ENCODE measurements at places on chromosomes 5 and 9.

DNA sequence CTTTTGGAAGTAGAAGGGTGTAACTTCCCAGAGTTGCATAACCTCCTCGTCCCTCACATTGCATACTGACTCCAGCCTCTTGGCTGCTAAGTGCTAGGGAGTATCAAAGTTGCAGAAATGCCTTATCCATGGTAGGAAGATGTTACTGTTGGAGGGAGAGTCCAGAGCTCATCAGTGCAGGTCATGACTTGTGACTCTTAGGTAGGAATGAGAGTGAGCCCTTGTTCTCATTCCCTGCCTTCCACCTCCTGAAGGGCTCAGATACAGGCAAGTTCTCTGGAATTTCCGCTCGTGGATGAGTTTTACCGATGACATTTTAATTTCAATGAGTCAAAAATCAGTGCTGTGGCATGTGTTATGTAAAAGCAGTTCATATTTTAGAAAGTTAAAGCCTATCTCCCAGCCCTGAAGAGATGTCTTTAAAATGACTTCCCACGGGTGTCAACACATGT, 17.0 kb downstream of the IRX1 start:
- no peak for DNase-seq

- DNase-seq, result no peak
Measured at GRCh38 chr9:100440071-100440470, 13.1 kb downstream of the MSANTD3 start.

- DNase-seq, result no peak
Measured at GRCh38 chr5:31983851-31984250, 190.3 kb downstream of the GOLPH3 start.

- DNase-seq, result no peak
Measured at GRCh38 chr5:80960531-80961375, 590 bp downstream of the RASGRF2 start.

GRCh38 chr9:77011973-77012821, 7.3 kb upstream of the FOXB2 start:
- peak; percentile 47 for DNase-seq

DNA sequence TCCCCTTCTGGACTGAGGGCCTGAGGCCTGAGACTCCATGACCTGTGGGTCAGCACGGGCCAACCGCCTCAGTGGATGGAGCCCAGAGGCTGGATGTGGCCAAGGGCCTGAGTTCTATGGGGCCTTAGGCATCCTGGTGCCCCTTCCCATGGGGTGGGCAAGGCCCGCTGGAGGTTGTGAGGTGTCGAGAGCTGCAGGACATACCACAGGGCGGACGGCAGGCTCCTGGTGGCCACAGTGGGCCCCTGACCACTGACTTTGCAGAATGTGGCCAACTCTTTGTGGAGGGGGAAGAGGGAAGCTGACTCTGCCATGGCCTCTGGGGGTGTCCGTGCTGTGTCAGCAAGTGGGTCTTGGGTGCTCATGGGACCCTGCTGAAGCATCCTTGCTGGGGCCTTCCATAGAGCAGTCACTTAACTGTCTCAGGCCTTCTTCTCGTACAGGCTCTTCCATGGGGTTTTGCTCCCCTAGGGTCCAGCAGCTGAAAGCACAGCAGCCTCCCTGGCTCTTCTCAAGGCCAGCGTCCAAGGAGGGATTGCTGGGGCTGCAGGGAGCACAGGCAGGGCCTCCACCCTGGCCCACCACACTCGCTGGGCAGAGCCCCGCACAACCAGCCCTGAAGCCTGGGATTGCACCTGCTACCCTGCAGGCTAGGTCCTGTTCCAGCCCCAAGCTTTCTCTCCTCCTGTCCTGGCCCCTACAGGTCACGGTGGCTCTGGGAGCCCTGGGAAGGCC, 21.6 kb upstream of the SLC9A3 start:
- no peak for DNase-seq

DNA sequence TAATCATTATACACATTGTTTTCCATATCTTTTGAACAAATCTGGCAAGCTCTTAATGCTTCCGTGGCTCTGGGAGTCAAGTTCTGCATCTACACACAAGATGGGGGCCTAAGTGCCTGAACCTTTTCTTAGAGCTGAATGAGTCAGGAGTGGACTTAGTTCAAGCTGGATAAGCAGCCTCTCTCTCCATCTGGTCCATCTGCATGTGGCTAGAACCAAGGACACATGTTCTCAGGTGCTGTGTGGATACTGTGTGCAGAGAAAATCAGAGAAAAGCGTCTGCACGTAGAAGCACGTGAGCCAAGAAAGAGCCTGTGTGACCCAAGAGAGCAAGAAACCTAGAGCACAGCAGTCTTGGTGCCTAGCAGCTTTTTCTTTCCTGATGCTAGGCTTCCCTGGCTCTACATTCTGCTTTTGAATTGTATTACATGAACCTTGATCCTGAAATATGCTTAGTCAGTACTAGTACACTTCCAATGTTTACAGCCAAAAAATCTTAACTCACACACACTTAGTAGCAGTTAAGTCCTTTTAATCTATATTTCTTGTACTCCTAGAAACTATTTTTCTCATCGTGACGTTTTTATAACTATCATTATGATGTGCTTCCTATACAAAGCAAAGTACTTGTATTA, 1798.9 kb downstream of the MAT2B start:
- peak; percentile 5 for DNase-seq

All from NCI-H524 (cell line).